Suppressor macrophage treated with lipopolysaccharide for 1 hour (primary cell): ENCODE measurements at places on chromosomes 2 and 18.

DNA sequence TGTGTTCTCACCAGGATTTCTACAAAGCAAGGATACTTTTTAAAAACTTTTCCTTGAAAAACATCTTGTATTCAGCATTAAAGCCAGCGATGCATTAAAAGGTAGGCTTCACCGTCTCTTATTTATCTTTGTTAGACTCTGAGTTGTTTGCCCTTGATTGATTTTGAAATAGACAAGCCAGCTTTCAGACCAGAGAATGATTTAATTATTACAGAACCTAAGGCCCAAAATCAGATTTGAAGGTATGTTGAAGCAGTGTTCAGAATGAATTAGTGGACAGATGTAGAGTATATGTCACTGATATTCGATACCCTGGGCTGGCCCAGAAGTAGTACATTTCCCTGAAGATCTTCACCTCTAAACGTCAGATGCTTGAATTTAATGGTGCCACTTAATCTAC is 136.4 kb downstream of the THSD7B start:
- DNase-seq, result no peak

DNA sequence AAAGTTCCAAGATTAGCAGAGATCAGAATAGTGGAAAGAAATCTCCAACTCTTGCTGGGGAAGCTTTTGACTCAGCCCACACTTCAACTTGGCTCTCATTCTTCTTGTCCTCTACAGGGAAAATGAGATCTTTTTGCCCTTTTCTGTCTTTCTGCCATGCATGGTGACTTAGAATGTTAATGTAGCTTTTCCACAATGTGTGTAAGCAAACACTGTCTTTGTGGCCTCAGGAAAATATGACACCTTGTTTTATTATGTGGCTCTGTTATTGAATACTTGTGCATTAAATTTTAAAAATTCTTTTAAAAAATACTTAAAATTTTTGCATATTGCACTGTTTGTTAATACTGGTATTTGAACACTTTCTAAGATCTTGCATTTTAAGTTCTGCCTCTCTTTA is 65.4 kb upstream of the WDR75 start:
- no peak for DNase-seq

DNA sequence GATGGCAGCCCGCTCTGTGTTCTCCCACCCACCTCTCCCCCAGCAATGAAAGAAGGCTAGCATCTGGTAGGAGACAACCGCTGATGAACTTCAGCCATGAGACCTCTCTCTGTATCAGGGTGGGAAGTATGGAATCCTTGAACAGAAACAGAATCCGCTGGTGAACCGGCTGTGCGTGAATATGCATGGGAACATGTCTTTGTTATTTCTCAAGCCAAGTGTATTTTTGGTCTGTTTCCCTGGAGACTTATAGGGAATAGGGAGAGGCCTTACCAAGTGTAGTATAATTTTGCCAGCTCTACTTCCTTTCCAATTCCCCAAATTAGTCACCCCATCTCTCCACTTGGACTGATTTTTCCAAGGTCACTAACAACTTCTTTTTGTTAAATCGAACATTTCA is 30.1 kb downstream of the WNT10A start:
- no peak for DNase-seq

DNA sequence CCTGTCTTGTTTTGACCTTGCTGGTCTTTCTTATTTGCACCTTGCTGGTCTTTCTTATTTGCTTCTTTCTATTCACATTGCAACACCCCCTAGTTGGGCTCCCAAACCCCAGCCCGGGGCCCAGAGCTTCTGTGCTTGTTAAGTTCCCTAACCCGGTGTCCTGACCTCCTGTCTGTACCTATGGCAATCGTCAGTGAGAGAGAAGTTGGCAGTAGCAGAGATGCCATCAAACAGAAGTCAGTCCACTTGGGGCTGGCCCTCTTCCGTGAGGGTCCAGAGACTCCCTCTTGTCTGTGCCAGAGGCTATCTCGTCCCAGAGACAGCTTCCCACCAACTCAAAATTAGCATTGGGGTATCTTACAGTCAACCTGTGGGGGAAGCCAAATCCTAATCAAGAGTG is 55.7 kb downstream of the DPYSL5 start:
- DNase-seq, result no peak

DNA sequence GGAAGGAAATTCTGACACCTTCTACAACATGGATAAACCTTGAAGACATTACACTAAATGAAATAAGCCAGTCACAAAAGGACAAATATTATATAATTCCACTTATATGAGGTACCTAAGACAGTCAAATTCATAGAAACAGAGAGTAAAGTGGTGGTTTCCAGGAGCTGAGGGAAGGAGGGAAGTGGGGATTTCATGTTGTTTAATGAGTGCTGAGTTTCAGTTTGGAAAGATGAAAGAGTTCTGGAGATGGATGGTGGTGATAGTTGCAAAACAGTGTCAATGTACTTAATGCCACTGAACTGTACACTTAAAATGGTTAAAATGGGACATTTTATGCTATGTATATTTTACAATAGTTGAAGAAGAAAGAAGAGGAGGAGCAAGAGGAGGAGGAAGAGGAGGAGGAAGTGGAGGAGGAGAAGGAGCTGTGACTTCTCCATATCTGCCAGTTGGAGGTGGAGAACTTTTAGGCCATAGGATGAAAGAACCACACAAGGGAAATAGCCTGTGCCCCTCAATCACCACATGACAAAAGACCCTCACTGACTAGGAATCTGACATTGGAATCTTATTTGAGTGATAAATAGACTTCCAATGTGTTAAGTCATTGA is 55.3 kb upstream of the LGALSL start:
- peak; percentile 57 for DNase-seq

DNA sequence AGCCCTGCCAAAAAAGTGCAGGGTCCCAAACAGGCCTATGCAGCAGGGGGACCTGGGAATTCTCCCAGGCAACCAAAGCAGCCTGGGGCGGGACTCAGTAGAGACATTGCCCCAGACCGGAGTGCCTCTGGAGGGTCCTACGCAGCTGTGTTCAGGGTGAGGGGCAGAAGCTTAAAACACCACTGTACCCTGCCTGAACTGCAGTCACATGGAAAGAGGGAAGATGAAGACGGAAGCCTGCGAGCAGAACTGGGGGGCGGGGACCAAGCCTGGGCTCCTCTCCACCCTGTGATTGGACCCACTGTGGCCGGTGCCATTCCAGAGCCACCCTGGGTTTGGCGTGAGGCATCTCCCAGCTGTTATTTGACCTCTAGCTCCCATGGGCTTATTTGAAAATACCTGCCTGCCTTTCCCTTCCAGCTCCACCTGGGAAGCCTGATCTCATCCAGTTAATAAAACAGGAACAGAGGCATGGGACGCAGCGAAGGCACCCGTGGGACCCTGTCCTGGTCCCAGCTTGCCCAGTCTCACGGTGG is 183.1 kb downstream of the SMAD2 start:
- DNase-seq, result no peak

DNA sequence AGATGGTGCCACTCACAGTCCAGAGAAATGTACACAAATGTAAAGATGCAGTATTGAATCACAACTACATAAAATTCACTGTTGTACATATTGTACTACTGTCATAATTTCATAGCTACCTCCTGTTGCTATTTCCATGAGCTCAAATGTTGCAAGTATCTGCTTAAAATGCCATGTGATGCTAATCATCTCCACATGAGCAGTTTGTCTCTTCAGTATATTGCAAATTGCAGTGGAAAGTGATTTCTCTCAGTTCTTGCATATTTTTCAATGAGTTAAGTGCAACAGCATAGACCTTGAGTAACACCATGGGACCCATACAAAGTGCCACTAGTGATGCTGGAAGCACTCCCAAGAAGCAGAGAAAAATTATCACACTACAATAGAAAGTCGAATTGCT is 51.9 kb downstream of the MAIP1 start:
- no peak for DNase-seq

DNA sequence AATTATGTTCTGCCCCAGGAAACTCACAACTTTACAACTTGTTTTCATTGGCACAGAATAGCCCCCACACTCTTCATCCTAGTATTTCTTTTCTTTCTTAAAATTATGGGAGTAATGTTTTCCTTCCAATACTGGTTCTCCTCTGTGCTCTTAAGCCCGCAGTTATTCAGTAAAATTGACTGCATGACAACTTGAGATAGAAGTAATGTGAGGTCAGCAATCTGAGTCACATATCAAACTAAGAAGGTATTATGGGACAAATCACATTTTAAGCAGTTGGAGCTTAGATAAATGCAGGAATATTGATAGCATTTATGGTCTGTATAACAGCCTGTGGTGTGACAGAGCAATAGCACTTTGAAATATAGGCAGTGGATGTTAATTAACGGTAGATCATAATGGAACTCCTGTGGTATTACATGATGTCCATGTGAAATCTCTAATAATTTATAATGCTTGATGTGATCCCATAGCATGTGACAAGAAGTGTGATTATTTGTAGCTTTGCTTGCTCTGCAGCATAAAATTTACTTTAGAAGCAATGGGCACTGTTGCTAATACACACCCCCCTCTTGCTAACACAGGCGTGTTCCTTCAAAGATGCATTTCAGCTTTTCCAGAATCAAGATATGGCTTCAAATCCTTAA is 351.4 kb upstream of the CDH20 start:
- DNase-seq, result no peak

DNA sequence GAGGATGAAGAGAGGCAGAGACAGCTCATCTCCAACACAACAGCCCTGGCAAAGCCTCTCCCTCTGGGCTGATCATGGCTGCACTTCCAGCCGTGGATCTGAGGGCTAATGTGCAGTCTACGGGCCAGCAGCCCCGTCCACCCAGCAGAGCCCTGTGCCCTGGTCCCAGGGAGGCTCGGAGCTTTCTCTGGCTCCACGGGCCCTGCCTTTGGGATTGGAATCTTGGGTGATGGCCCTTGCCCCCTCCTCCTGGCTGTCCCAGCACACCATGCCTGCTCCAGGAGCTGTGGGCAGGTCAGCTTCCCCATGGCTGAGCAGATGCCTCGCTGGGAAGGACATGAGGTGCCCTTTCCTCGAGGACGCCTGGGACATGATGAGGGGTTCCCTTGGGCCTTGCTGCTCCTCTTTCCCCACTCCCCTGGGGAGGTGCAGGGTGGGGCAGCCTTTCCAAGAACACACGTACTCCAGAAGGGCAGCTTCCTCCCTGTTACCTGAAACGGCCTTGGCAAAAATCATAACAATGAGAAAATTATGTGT is 66.9 kb downstream of the C18orf63 start:
- no peak for DNase-seq

- DNase-seq, result no peak
Measured at GRCh38 chr2:20123871-20124594, 72.6 kb upstream of the LAPTM4A start.

DNA sequence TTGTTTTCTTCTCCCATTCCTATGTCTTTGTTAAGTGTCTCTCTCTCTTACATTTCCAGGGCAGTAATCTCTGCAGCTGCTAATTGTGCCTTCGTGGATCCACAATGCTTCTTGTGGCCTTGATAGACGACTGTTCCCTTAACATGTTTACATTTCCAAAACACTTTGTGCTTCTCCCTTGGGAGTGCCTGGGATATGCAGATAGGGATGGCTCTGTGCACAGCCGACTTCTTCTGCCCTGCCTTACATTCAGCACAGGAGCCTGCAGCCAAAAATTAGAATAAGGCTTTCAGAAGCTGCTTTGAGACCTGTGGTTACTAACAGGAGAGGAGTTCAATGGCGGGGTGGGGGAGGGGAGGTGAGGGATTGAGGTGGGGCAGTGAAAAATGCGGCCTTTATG is 328.9 kb downstream of the TDRD15 start:
- DNase-seq, result no peak

- DNase-seq, result no peak
Measured at GRCh38 chr2:43139996-43140621, 86.3 kb downstream of the ZFP36L2 start.

DNA sequence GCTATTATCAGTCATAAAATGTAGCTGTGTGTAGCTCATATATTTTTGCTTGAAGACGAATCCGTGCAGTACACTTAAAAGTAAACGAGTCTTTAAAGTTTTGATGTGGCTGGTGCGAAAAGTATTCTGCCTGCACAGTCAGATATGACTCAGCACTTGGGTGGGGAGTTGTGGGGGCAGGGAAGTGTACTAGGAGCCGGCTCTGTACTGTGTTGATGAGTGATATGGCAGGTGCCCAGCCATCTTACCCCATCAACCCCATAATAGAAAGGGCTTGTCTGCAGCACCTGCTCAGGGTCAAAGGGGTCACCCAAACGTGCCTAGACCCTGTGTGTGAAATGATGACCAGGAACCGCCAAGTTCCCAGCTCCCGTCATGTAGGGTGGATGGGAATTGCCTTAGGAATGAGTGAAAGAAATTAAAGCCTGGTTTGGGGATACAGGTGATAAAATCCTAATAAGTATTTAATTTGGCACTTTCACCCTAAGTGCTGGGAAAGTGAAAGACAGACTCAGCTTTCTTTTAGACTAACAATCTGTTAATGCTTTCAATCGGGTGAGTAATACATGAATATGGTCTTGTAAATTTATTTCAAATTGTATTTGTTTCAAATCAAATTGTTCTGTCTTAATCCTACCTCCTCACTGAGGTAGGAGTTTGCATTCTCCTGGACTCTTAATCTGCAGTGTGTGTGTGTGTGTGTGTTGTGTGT is 48.0 kb downstream of the BCL2L11 start:
- DNase-seq, result peak; percentile 42
